ENCODE measurements at places on chromosomes 6 and 20.

DNA sequence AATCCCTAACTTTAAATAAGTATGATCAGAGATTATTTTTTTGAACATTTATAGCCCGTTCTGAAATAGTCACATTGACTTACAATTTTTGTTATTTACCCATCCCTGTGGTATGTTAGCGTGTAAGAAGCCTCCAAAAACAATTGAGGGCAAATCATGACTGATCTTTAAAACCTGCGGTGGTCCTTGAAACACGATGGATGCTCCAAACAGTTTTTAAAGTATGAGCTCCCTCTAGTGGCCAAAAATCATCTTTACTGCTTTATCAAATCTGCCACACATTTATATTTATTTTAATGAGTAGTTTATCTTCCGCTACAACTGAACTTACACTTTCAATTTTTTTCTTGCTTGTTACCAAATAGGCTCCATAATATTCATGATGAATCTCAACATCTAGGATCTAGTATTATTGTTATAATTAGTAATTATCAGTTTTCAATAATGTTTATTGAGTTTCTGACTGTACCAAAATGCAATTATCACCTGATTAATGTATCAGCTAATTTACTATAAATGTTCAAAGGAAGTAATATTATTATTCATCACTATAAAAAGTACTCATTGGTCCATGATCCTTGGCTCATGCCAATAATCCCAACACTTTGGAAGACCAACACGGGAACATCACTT lies 52.2 kb downstream of the MARCKS start:
- DNase-seq, result no peak

DNA sequence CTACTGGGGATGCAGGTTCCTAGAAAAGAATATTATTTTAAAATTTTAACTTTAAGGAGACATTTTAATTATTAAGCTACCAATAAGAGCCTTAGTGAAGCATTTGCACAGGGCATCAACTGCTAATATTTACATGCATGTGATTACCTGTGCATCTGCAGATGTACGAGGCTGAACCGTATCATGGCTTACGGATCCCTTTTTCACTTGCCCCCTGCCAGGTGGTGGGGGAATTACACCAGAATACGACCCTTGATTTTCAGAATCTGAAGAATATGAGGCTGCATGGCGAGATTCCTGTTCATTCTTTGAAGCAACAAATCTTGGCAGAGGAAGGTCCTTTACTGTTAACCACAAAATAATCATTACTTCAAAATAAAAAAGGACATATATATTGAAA lies 42.7 kb downstream of the REPS1 start:
- DNase-seq, result no peak

DNA sequence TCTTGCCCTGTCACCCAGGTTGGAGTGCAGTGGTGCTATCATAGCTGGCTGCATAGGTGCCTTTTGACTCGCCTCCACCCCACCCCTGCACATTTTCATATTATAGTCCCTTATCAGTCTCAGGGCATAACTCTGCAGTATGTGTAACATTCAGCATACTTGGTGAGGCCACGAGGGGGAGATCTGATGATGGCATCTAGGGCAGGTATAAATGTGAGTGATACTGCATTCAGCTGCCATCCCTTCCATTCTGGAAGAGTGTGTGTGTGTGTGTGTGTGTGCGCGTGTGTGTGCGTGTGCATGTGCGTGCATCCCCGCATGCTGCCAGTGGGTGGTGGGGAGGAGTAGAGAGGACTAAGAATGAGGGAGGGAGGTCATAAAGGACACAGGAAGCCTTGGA lies 81.4 kb downstream of the JARID2 start:
- no peak for DNase-seq

- no peak for DNase-seq
Observed at GRCh38 chr6:108348655-108349349, 53.9 kb downstream of the AFG1L start.

DNA sequence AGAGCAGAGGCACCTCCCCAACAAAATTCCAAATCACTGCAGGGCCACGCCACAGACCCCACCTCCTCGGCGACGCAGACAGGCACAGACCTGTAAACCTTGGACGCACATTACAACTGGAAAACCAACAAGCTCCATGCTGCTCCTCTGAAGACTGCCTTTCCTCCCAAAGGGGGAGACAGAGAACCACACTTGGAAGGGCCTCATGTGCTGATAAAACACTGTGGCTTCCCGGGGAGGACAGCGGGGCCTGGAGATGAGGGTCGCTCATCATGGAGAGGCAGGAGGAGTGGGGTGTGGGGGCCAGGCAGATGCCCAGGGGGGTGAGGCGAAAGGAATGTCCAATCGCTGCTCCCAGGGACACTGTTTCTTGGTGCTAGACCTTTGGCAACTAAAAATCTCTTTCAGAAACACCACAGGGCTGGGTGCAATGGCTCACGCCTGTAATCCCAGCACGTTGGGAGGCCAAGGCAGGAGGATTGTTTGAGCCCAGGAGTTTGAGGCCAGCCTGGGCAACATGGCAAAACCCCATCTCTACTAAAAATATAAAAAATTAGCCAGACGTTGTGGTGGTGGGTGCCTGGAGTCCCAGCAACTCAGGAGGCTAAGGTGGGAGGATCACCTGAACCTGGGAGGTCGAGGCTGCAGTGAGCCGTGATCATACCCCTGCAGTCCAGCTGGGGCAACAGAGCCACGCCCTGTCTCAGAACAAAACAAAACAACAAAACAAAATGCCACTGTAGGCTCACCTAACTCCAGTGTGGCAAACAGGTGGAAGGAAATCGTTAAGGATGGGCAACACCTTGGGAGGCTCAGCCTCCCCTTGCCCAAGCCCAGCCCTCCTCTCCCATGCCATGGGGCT lies 53.8 kb downstream of the ABHD12 start:
- DNase-seq, result no peak

DNA sequence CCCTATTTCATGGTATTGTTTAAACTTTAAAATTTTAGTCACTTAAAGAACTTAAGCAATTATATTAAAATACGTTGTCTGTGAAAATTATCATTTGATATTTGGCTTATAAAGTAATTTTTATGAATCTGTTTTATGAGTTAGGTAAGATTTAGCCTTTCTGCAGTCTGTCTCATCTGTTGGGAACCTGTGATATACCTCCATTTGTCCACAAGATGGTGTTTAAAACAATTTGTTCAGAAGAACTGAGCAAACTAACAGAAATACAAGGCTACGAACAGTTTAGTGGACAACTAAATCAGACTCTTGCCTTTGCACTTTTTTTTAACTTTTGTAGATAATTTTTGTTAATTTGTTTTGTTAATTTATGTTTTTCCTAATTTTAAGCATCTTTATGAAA lies 92.4 kb downstream of the COL9A1 start:
- no peak for DNase-seq

GRCh38 chr6:44652547-44652946 lies 265.0 kb downstream of the CDC5L start:
- DNase-seq, result no peak

DNA sequence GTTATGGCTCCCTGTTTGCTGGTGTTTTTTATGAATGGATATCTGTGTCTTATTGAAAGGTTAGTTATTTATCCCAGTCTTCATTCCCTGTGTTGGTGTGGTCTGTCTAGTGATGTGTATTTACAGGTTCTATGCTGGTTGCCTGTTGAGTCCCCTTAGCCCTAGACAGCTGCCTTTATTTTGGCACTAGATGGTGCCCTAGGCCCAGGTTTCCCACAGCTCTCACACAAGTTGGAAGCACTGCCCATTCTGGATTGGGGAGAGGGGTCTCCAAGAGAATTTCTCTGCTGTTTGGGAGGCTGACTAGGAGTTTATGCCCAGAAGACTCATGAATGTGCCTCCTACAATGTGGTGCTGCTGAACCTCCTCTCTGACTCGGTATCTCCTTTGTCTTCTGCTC lies 12.4 kb downstream of the GRM1 start:
- DNase-seq, result no peak
